ENCODE measurements at places on chromosomes 5 and 9.

GRCh38 chr5:95931079-95931833 is 30.4 kb downstream of the ELL2 start:
- no peak for DNase-seq

DNA sequence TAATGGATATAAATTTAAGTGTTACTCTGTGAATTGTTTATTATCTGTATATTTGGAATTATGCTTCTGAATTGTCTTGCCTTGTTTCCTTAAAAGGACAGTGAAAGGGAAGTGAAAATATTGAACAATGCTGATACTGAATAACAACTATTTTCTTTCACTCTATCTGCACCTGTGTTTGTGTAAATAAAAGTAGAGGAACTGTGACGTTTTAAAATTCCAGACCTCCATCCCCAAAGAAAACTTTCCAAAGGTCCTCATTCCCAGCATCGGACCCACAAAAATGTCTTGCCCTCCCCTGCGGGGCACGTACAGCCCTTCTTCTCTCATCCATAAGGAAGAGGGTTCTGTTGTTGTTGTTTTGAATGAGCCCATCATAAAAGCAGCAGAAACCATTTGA is 100.0 kb downstream of the NLN start:
- DNase-seq, result no peak

- no peak for DNase-seq
Observed at GRCh38 chr9:85645909-85646627, 95.7 kb downstream of the AGTPBP1 start.

DNA sequence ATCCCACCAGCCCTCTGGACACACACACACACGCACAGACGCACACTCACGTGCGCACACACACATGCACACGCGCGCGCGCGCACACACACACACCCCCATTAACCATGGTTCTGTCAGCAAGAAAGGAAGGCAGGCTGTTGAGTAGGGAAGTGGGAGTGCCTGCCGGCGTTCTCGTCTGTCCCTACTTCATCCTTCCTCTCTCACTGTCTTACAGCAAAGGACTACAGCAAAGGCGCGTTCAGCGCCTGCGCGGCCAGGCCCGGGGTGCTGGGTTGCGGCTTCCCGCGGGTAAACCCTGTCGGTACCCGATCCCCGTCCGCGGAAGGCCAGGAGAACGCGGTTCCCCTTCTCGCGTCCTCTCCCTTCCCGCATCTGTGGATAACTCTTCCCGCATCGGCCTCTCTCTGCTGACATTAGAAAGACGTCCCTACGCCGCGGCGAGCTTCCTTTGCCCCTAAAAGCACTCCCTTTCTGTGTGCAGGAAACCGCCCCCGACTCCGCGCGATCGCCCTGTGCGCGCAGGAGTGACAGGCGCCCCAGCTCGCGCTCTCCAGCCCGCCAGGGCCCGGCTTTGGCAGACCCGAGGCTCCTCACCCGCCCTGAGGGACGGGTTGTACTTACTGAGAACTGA is 219.2 kb downstream of the AGTPBP1 start:
- DNase-seq, result no peak

- no peak for DNase-seq
Observed at GRCh38 chr9:110578575-110579033, 937 bp downstream of the SVEP1 start.

DNA sequence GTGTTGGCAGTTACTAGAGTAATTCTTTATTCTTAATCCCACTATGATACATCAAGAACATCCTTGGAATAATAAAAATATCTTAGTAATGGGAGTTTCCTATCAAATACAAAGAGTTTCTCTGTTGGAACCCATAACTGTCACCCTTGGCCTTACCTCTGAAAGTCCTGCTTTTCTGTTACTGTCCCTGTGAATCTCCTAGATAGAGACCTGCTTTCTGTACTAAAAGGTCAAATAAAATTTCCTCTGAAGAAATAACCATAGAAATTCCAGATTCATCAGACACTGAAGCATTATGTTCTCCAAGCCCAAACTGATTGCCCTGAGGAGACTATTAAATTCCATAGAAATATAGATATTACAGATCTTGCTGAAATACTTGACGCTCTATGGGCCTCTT is 63.0 kb downstream of the KCNV2 start:
- DNase-seq, result no peak

DNA sequence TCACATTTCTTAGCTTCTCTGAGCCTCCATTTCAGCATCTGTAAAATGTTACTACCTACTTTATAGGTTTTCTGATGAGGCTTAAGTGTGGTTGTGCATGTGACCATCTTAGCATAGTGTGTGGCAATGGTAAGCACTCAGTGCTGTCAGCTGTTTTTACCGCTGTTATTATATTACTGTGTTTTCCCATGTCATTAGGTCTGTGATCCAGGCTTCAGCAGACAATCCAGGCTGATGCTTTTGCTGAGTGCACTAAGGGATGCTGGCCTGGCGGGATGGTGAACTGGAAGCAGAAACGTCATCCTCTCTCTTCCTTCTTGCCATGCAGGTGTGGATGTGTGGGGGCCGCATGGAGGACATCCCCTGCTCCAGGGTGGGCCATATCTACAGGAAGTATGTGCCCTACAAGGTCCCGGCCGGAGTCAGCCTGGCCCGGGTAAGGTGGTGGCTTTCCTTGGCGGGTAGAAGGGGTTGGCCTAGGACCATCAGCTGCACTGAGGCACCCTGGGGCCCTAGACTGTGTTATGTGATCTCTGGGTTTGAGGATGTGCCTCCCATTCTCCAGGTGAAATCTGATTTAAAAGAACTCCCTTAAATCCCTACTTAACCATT is 41.9 kb upstream of the SAP30L start:
- DNase-seq, result no peak

DNA sequence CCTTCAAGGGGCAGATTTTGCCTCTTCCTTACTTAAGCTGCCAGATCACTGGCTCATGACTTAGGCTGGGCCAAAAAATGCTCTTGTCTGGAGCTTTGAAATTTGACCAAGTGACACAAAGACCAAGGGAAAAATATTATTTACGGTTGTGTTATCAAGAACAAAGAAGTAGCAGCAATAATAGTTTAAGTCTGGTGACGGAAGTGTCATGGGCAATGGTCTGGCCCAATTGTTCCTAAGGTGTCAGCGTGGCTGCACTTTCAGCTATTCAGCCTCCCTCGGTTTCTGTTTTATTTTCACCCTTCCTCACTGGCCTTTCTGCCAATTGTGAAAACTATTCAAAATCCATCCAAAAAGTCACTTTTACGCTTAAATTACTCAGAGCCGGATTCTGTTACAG is 185.3 kb downstream of the CDH18 start:
- DNase-seq, result no peak

GRCh38 chr5:30849931-30850710 is 343.4 kb upstream of the CDH6 start:
- DNase-seq, result no peak

DNA sequence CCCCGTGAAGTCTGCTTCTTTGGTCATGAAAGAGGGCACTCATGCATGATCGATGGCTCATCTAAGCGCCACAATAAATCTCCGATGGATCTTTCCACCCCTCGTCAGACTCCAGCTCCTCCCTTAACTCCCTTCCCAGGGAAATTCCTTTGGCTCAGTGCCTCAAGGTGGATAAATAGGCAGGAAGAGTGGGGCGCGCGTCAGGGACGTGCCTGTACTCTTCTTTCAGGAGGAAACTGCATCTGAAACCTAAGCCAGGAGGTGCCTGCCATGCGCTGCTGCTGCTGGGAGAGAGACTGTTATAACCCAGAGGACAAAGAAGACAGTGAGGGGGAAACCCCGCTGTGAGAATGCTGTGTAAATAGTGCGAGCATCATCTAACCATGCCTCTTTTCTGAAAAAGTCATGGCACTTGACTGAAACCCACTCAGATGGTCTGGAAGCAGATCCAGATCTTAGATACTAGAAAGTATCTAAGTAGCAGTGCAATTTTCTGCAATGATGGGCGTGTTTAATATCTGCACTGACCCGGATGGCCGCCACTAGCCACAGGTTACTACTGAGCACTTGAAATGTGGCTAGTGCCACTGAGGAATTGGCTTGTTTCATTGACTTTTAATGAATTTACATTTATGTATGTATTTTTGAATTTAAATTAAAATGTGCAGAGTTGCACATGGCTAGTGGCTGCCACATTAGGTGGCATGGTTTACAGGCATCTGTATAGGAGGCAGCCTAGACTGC is 120.3 kb upstream of the BASP1 start:
- no peak for DNase-seq

GRCh38 chr5:165871291-165871690 is 2365.9 kb downstream of the MAT2B start:
- no peak for DNase-seq
